Thoracic aorta (tissue), 2 donors: ENCODE measurements at places on chromosomes 2 and 18. TPM values are rescaled to one million over a fixed set of nuclear protein-coding genes. Genes with fewer than 3 reads are reported as not detected.

DNA sequence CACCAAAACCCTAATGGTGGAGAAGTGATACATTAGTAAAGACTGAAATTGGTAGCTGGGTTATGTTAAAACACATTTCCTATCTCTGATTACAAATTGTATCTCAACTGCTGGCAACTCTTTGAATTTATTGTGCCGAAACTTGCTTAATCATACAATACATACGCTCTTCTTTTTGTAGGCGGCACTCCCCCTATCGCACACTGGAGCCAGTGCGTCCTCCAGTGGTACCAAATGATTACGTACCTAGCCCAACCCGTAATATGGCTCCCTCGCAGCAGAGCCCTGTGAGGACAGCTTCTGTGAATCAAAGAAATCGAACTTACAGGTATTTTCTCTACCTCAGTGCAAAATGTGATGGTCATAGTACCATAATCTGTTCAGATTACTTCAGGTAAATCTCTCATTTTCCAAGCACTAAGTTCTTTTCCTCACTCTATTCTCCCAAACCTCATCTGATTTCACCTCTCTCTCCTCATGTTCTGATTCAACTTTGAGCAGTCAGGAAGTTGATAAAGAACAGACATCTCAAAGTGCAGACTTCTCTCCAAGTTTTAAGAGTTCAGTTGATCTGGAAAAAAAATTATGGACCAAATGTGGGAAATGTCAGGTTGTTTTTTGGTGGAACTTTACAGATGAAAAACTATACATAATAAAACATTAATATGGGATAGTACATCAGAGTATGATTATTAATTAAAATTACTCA lies 66.5 kb downstream of the ABI2 start:
- DNase-seq = no peak

DNA sequence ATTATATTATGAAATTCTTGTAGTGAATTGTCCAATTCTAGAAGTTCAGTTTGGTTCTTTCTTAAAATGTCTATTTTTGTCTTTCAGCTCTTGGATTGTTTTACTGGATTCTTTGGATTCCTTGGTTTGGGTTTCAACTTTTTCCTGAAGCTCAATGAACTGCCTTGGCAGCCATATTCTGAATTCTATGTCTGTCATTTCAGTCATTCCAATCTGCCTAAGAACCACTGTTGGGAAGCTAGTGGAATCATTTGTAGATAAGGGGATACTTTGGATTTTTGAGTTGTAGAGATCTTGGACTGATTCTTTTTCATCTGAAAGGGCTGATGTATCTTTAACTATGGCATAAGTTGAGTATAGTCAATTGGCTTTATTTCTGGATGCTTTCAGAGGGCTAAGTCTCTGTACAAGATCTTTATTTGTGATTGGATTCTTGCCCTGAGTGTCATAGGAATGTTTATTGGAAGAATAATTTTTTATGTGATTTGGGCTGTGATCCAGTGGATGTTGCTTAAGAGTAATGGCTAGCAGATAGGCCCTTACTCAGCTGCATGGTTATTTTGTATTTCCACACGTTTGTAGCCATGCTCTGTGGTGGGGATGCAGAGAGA lies 42.3 kb downstream of the SERPINB7 start:
- DNase-seq = no peak

- DNase-seq = no peak
Measured at GRCh38 chr2:98507891-98508708, 63.4 kb downstream of the INPP4A start.

- no peak for DNase-seq
Measured at GRCh38 chr18:61348230-61348629, 15.0 kb downstream of the CDH20 start.

DNA sequence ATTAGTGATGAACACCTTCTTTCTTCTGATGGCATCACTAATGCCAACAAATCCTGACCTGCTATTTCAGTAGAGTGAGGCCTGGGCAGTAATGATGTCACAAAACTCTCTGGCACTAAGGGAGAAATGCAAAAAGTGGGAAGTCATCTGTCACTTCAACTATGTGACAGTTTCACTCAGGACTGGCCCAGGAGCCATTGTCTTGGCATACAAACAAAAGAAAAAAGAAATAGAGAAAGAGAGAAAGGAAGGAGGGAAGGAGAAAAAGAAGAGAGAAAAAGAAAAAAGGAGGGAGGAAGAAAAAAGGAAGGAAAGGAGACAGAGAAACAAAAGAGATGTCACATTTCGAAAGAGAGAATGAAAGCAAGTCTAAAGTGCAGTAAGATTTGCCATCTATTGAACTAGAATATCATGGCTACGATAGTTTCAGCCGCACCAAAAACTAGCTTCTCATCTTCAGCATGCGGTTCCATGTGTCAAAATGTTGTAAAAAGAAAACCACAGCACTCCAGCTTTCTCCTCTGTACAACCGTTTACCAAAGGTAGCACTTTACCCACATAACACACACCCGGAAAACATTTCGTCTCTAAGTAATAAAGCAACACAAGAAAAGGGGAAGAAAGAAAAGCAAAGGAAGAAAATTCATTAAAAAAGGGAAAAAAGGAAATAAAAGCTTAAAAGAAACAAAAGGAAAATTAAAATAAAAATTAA lies 50.1 kb downstream of the CD226 start:
- DNase-seq = no peak

DNA sequence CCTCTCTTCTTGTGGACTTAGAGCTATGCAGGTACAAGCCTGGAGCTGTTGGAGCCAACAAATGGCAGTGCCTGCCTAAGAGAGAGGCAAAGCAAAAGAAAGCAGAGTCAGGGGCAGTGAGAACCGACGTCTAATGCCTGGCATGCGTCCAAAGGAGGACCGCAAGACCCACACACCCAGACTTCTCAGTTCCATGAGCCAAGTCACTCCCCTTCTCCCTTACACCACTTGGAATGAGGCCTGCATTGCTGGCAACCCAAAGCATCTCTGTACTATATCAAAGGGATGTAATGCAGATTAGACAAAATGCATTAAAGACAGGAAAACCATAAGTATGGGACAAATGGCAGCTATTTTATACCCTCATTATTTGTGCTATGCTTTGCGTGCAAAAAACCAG lies 49.9 kb upstream of the RNU4ATAC start:
- DNase-seq = no peak

AOX1 gene
- 69.9 TPM for total RNA-seq

- DNase-seq = no peak
Measured at GRCh38 chr2:119517433-119517832, 6.8 kb downstream of the SCTR start.

GRCh38 chr18:25445430-25445829 lies 93.5 kb upstream of the ZNF521 start:
- no peak for DNase-seq

DNA sequence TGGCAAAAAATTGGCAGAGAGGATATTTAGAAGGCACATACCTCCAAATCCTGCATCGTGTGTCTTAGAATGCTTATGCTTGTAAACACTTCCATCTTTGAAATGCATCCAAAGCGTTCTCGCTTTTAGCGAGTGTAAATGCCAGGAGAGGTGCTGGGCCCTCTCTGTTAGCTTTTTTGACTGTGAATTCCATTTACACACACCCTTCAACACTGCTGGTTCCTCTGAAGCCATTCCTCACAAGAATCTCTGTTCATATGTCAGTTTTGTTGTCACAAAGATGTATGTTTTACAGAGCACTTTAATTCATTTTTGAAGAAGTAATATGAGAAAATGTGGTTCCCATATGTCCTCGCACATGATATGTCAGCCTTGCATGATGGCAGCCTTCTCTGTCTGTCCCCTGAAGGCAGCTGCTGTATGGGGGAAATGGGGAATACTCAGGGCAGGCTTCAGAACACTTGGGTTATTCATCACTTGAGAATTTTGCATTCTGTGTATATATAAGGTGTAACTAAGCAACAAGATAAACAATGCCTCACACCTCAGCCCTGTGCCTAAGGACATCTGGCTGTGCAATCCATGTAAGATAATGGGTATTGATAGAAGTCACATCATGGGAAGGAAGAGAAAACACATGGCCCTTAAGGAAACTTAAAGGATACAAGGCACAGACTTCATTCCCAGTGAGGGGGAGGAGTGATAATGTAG lies 52.3 kb downstream of the RAB27B start:
- no peak for DNase-seq

POTEC gene
- not detected for total RNA-seq

GRCh38 chr2:179565807-179566206 lies 295.6 kb downstream of the ZNF385B start:
- DNase-seq = no peak

- DNase-seq = no peak
Measured at GRCh38 chr2:86786001-86786536, 4.6 kb downstream of the CD8A start.

PLGLB2 gene
- total RNA-seq = 4.9 TPM

GRCh38 chr2:190088917-190089316 lies 26.4 kb upstream of the MSTN start:
- no peak for DNase-seq

CXCR1 gene
- 0.41 TPM for total RNA-seq

DNA sequence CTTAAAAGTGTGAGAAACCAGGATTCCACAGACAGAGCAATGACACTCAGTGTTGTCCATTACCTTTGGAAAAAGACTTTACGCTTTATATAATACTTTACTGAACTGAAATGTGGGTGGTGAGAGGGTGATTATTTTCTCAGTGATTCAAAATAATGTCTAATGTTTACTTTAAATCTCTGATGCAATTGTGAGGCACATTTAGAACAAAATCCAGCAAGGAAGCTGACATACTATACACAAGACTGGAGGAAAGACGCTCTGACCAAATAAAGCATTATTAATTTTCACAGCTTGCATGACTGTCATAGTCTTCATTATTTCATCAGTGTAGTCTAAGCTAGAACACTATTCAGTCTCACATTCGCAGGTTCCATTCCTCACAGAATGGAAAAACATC lies 34.1 kb upstream of the STAT1 start:
- no peak for DNase-seq

DNA sequence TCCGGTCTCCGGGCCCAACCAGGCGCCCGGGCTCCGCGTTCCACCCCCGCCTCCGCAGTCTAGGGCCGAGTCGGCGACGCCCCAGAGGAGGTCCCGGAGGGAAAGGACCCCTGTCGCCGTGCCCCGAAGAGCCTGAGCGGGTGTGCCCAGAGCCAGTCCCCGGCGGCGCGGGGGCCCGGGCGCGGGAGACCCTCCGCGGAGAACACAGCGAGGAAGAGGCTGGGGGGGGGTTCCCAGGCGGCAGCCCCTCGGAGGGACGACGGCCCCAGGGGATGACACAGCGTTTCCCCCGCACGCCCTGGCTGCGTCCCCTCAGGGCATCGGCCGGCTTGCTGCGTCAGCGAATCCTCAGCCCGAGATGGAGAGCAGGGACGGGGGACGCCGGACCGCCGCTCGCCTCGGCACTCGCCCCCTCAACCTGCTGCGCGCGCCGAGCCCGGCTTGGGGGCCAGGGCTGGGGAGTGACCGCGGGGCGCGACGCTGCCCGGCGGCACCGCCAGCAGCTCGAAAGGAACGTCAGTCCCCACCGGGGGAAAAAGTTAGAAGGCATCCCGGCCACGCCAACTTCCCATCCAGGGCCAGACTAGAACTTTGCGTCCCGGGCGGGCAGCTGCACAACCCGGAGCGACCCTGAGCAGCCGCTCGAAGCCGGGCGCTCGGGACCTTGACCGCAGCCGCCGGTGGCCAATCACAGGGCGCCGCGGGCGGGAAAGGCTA lies 711 bp downstream of the SFXN5 start:
- no peak for DNase-seq

RNF125 gene
- 4.6 TPM for total RNA-seq

GRCh38 chr2:30259827-30260679 lies 28.7 kb downstream of the LBH start:
- DNase-seq = no peak

ABCB11 gene
- not detected for total RNA-seq

GRCh38 chr2:121365061-121365460 lies 80.1 kb upstream of the TFCP2L1 start:
- no peak for DNase-seq

- no peak for DNase-seq
Measured at GRCh38 chr2:167964650-167965413, 282.6 kb downstream of the STK39 start.

- DNase-seq = no peak
Measured at GRCh38 chr2:42844901-42845821, 52.8 kb upstream of the HAAO start.

DNA sequence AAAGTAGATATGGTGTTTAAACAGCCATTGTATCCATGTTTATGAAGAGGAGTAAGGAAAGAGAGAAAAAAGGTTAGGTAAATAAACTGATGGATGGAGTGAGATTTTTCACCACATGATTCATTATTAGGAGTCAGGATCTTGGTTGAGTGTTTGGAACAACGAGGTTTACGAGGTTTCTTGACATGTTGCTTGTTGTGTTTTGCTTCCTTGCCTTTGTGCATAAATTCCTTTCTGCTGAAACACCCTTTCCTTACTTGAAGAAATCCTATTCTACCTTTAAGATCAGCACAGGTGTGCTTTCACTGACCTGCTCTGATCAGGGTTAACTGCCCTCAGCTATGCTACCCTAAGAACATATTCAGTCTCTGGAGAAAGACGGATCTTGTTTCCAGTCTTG lies 66.6 kb downstream of the EFEMP1 start:
- DNase-seq = no peak
